ENCODE measurements at places on chromosomes 13 and 19.

GRCh38 chr13:24218977-24219376, 58.5 kb downstream of the SPATA13 start:
- no peaks in the 10 kb centered on the region for H3K36me3 ChIP-seq
- H3K27ac ChIP-seq: peak overlapping the region; percentile 56
- no peaks in the 10 kb centered on the region for H3K27me3 ChIP-seq
- H3K4me3 ChIP-seq: no peak overlapping the region

- no peaks in the 10 kb centered on the region for H3K27me3 ChIP-seq
- DNase-seq: peak; percentile 80
- H3K36me3 ChIP-seq: no peaks in the 10 kb centered on the region
- peak within 1 kb of the TSS; percentile 43 for H3K27ac ChIP-seq
- H3K4me3 ChIP-seq: peak within 1 kb of the TSS; percentile 76
Measured at GRCh38 chr19:12956446-12957388, at the start of gene GADD45GIP1. TSS of gene GADD45GIP1 (minus strand) at chr19:12957223. CDS start at chr19:12957212, 11 bp downstream.

DNA sequence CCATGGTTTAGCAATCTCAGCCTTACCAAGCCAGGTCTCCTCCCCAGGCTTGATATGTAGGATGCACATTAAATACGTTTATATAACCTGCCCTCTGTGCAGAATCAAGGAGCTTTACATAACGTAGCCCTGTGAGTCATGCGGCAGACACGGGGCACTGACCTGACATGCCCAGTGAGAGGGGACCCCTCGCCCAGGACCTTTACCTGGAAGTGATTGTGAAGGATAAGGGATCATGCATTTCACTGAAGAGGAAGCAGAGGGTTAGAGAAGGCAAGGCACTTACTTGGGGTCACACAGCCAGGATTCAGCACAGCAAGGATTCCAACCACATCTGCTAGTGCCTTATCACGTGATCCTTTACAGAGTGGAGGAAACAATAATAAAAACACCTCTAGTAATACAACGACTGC, 18.9 kb upstream of the FOSB start:
- no peaks in the 10 kb centered on the region for H3K27me3 ChIP-seq
- no peak for DNase-seq
- H3K4me1 ChIP-seq: peaks cover 13% of the 10 kb centered on the region

DNA sequence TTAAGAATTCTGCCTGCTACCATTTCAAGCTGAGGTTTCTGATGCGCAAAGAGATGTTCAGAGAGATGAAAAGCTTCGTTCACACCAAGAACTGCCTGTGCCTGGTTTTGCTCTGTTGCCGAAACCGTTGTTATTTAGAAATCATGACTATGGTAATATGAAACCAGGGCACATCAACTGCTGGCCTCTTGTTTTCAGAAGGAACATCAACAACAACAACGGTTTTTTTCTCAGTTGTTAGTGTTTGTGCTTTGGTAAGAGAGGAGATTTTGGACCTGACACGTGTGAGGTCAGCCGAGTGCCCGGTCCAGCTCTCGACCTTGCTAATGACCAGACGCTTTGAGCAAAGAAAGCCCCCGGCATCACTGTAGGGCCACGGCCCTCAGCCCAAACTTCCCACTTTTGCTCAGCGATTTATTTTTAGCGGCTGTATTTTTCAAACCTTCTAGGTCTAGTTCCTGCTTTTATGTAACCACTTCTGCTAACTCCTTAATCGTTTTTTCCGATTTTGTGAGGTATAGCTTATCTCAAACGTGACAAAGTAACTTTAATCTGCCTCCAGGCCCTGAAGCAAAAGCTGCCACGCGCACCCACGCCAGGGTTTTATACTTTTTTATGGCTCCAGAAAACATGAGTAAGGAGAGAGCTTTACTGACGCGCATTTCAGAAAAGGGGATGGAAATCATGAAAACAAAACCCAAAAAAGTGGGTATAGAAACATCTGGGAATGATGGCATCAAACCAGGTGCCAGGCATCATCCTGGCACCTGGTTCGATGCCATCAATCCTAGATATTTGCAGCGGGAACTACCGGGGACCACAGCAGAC, 42.0 kb downstream of the KLF2 start:
- H3K27me3 ChIP-seq: no peaks in the 10 kb centered on the region
- no peak for DNase-seq
- H3K36me3 ChIP-seq: no peaks in the 10 kb centered on the region
- peaks cover 6% of the 10 kb centered on the region for H3K4me1 ChIP-seq
- no peak overlapping the region for H3K4me3 ChIP-seq

DNA sequence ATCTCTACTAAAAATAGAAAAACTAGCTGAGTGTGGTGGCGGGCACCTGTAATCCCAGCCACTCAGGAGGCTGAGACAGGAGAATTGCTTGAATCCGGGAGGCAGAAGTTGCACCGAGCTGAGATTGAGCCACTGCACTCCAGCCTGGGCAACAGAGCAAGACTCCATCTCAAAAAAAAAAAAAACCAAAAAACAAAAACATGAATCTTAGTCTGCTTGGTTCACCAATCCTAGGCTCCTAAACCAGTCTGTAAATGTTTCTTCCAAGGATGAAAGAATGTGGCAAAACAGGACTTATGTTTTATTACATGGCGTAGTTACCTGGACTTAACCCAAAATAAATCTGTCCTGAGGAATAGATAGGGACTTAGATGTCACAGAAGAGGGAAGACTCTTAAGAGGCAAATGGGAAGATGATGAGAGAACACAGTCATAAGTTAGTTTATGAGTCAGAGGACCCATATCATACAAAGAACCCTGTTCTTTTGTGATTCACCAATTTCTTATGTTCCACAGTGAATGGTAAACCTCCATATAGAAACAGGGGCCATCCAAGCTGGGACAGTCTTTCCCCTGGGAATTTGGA, 6.9 kb upstream of the FBXL3 start:
- H3K36me3 ChIP-seq: no peaks in the 10 kb centered on the region
- no peak overlapping the region for H3K27ac ChIP-seq
- no peak overlapping the region for H3K4me3 ChIP-seq
- no peaks in the 10 kb centered on the region for H3K27me3 ChIP-seq
- no peak for DNase-seq

All from ovary (tissue), 10 donors.